Head of caudate nucleus (tissue), 42 donors: ENCODE measurements at places on chromosomes 7 and 10.
A peak's percentile ranks its signal among the peaks of the same experiment; 100 is the strongest.

GRCh38 chr10:70462349-70462984 lies 16.1 kb upstream of the PALD1 start:
- DNase-seq = peak; percentile 68

- DNase-seq = no peak
Measured at GRCh38 chr7:108088729-108089128, 41.4 kb downstream of the LAMB4 start.

DNA sequence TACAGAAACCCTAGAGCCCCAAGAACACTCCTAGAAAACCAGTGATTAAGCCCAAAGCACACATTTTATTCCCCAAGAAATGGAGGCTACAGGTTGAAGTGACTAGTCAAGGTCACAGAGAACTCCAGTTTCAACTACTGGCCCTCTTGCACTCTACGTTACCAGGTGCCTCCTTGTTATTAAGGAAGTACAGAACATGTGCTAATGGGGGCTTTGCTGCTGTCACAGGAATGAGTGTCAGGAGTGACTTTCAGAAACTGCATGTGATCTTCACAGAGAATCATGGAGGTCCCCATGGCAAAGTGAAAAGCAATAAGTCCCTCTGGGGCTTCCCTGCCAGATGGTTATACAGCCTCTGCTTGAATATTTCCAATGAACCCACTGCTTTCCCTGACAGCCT lies 19.3 kb downstream of the JAZF1 start:
- no peak for DNase-seq

DNA sequence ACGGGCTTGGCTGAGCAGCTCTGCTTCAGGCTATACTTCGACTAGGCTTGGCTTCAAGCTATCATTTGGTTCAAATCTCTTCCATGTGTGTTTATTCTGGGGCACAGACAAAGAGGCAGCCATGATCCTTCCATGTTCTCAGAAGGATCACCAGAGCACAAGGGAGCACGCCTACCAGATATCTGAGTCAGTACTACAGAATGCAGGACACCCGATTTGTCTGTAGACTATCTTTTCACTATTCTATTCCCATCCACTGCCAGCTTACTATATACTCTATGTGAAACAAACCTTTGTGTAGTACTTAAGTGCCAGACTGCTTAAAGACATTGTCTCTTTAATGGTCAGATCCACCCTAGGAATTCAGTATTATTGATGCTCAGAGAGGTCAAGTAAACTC lies 35.1 kb downstream of the CH25H start:
- no peak for DNase-seq

- DNase-seq = no peak
Measured at GRCh38 chr7:44522315-44522714, 18.8 kb downstream of the NPC1L1 start.

DNA sequence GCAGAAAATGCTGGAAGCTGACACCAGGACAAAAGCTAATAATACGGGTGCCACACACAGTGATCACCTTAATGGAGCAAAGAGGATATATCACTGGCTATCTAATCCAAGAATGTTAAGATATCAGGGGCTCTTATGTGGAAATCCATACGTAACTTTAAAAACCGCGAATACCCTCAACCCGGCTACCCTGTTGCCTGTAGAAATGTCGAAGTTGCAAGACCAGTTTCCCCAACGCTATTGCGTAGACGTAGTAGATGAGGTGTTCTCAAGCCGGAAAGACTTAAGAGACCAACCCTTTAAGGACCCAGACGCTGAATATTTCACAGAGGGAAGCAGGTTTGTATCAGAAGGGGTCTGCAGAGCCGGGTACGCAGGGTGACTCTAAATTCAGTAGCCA lies 7.9 kb upstream of the CYREN start:
- no peak for DNase-seq

DNA sequence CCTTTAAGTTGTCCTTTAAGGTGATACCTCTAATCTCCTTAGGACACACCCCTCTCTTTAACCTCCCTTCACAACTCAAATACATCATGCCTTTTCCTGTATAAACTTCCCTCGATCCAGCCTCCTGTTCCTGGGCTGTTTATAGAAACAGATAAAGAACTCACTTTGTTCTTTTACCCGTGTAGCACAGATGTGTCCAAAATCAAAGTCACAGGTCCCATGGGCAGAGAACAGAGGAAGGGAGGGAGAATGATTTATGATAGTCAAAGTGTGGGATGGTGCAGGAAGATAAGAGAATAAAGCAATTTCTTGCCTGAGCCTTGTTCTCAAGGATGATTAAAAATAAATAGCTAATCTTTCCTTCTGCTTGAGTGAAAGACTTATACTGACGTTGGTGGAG lies 50.3 kb upstream of the CABCOCO1 start:
- DNase-seq = no peak

DNA sequence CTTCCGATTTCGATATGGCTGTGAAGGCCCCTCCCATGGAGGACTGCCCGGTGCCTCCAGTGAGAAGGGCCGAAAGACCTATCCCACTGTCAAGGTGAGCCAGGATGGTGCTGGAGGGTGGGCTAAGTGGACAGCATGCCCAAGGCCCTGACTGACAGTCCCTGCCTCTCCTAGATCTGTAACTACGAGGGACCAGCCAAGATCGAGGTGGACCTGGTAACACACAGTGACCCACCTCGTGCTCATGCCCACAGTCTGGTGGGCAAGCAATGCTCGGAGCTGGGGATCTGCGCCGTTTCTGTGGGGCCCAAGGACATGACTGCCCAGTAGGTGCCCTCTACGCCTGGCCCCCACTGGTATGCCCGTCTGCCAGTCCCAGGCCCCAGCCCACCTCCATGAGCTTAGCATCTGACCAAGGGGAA lies 1.2 kb downstream of the NFKB2 start:
- DNase-seq = no peak

- no peak for DNase-seq
Measured at GRCh38 chr10:127866276-127867013, 26.3 kb downstream of the CLRN3 start.

GRCh38 chr7:131830681-131831080 lies 274.3 kb upstream of the PODXL start:
- DNase-seq = no peak

GRCh38 chr10:102297101-102297500 lies 51.8 kb downstream of the GBF1 start:
- no peak for DNase-seq

GRCh38 chr7:100641463-100641859 lies at the start of gene TFR2:
TSS of gene TFR2 (minus strand) at chr7:100641552. CDS start at chr7:100641509, 43 bp downstream.
- no peak for DNase-seq

- no peak for DNase-seq
Measured at GRCh38 chr7:45074528-45075354, 14.0 kb downstream of the NACAD start.

- no peak for DNase-seq
Measured at GRCh38 chr7:74587435-74588126, 69.9 kb upstream of the GTF2I start.

DNA sequence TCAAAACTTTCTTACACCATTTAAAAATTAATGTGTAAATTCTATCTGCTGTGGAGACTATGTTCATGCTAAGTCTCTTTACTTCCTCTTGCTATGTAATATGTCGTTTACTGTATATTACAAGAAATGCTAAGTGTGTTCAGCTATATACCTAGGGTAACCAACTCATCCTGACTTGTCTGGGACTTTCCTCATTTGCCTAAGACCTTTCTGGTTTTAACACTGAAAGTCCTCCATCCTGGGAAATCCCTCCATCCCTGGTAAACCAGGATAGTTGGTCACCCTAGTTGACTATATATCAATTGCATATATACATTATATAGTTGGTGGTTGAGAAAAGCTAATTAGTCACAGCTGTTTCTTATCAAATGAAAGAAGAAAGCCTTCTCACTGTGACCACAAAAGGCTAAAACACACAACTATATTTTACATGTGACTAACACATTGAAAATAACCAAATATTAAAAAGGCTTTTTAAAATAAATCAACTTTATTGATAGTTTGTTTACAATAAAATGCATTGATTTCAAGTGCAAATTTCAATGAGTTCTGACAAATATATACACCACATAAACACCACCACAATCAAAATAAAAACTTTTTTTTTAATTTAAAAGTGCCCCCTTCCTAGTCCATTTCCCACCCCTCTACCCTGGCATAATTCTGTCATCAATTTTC lies 167.7 kb upstream of the INHBA start:
- no peak for DNase-seq

DNA sequence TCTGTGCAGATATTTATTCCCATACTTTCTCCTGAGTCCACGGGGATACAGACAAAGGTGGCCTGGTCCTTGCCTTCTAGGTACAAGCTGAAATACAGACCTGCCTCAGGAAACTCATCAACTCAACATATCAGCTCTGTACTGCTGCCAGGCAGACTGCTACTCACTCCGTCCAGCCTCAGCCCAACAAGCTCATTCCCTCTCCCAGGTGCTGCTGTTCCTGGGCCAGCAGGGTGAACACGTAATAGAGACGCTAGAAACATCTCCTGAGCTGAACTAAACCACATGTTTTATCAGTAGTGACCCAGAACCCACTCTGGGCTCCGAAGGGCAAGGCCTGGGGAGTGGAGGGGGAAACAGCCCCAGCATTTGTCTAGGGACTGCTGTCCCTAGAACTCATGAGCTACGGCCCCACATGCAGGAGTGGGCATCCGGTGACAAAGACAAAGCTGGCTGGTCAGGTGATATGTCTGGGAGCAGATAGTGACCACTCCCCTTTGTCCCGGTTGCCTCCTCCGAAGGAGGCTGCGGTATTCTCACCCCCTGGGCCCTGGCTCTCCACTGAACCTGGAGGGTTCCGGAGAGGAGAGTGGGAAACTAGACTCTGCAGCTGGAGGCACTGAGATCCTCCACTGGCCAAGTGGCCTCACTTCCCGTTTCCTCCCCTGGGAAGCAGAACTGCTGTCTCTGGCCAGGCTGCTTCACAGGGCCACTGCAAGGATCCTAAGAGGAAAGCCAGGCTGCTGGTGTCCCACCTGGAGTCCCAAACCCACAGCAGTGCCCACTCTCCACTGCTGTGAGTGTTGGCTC lies 116.1 kb downstream of the FAM53B start:
- no peak for DNase-seq

DNA sequence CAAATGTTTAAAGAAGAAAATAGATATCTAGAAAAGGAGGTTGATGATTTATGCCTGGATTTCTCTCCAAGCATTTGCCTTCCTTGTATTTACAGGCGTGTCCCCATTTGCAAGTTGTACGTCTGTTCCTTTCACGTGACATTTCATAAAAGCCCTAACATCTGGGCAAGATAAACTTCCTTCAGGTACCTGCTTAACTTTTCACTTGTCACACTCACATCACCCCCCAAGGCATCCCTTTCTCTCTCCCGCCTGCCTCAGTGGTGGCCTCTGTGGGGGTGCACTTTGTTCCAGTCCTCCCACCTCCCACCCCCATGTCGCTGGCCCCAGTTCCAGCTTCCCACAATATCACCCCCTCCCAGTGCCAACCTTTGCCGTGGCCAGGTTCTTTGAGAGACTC lies 6.7 kb downstream of the TWIST1 start:
- DNase-seq = no peak

DNA sequence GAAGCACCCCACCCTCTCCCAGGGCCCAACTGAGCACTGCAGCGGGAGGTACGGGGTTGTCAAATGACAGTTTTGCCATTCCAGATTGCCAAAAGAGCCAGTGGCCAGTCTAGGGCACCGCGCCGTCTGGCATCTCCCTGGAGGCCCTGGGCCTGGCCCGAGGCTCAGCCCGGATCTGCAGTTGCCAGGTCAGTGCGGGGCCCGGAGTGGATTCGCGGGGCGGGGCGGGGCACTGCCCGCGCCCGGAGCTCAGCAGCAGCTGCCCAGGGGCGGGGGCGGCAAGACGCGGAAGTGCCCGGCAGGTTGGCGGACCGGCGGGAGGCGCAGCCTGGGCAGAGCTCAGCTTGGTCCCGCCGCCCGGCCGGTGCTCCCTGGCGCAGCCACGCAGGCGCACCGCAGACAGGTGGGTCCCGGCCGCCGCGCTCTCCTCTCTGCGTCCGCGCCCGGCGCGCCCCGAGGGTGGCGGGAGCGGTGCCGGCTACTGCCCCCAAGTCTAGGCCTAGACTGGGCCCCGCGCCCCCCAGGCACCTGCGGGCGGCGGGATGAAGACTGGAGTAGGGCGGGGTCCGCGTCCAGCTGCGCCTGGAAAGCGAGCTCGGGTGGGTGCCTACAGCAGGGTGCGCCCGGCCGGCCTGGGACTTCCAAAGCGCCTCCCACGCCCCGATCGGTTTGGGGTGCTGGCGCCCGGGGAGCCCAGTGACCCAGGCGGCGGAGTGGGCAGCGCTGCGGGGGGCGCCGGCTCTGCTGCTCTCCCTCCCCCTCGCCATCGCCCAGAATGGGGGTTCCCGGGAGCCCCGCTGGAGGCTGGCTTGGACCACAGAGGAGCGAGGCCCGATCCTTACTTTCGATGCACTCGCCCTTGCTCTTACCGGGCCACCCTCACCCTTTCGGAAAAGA lies at the start of gene IRF5:
Gene IRF5 (plus strand): TSS at position 281 of the 897 bp plus-strand sequence. CDS start 4,155 bp downstream, outside the sequence.
- no peak for DNase-seq

DNA sequence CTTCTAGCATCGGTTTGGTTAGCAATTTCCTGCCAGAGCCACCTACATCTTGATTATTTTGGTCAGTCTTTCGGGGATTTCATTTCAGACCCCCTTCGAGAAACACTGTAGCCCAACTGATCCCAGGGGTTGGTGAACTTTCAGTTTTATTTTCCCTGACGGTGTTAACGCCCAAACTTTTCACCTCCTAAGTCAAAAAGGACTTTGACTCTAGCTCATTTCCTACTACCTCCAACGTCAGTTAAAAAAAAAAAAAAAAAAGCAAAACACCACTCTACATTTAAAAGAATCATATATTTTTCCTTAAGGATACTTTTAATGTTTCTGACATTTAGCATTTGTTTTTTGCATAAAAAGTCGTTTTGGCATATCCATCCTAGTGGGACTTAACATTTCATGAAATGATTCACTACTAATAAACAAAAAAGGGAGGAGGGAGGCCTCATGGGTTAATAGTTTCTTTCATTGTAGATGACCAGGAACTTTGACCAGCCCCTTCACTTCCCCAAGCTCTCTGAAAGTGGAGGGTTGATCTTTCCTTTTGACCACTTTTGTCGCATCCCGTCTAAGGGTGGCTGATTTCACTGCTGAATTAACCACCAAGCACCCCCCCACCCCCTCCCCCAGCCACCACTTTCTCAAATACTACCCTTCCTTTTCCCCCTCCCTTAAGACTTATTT lies 764 bp upstream of the TCF7L2 start:
- DNase-seq = no peak

GRCh38 chr7:74579800-74580685 lies 77.5 kb upstream of the GTF2I start:
- DNase-seq = no peak

GRCh38 chr7:143458263-143458662 lies 15.0 kb downstream of the TAS2R60 start:
- no peak for DNase-seq

- DNase-seq = no peak
Measured at GRCh38 chr7:148173369-148173768, 417.2 kb upstream of the C7orf33 start.

DNA sequence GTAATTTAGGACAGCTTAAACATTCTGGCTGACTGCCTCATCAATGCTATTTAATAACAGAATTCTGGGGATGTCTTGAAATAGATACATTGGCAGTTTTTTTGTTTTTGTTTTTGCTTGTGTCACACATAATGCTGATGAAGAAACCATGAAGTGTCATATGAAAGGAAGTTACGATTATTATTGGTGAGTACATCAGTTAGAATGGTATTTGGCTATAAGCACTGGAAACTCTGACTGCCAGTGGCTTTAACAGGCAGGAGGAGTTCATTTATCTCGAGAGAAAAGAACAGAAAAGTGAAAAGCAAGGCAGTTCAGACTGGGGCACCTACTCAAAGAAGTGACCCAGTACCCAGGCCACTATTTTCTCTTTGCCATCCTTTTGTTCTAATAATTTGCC lies 18.1 kb downstream of the LSM8 start:
- no peak for DNase-seq
